Hepatocyte (in vitro differentiated cells): ENCODE measurements at places on chromosomes 2 and 18. TPM values are rescaled to one million over a fixed set of nuclear protein-coding genes. Genes with fewer than 3 reads are reported as not detected.

DNA sequence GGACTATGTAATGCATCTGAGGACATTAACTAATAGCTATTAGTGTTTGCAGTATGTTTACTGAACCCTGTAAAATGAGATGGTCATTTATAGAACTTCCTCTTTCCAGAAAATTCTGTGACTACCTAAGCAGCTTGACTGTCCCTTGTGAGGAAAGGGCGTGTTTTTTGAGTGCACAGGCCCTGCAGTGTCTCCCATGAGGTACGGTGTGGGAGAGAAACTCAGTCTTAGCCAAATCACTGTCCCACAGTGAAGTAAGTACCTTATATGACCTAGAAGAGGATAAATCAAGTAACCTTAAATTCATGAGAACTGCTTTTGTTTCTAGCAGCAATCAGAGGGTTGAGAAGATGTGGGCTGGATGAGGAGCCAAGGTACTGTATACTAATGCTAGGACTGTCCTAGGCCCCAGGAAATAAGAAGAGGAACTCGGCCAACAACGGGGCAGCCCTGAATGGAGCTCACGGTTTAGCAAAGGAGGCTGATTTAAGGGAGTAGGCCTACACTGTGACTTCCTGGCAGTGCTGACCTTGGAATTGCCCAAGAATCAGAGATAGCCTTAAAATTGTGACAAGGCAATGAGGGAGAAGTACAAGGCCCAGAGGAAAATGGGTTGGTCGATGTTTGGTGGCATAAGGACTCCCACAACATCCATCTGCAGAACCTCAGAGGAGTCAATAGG is 103.5 kb upstream of the CTAGE1 start:
- H3K4me1 ChIP-seq, result peaks cover 6% of the 10 kb centered on the region
- DNase-seq, result no peak
- no peak overlapping the region for H3K4me3 ChIP-seq
- no peaks in the 10 kb centered on the region for H3K36me3 ChIP-seq
- H3K27ac ChIP-seq, result no peak overlapping the region
- H3K27me3 ChIP-seq, result no peaks in the 10 kb centered on the region

DNA sequence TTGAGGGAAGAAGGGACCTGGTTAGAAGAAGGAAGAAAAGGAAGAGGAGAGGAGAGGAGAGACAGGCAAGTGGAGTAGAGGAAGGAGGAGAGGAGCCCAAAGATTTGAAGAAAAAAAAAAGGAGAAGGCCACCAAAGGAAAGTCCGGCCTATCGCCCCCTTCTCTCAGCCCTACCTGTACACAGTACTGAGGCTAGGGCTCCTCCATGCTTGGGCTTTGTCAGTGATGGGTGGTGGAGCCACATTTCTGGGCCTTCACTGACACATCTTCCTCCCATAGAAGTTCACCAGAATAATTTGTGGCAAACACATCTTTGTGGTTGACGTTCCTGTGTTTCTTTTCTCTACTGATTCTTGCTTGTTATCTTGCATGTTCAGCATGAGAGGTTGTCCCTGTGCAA is 125.4 kb downstream of the DTNA start:
- DNase-seq, result no peak
- no peaks in the 10 kb centered on the region for H3K4me1 ChIP-seq
- H3K36me3 ChIP-seq, result no peaks in the 10 kb centered on the region

DNA sequence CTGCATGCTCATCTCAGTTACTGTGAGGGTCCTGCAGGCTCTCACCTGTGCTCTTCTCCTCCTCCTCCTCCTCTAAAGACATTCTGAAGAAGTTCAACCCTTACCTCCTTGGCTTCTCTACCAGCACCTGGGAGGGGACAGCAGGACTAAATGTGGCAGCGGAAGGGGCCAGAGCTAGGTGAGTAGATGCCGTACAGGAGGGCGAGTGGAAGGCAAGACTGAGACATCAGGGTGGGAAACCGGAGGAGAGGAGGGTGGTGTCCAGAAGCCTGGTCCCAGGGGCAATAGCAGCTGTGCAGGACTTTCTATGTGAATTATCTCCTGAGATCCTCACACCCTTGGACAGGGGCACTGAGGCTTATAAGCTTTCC is 124.9 kb downstream of the PLB1 start:
- H3K4me1 ChIP-seq, result peaks cover 48% of the 10 kb centered on the region
- DNase-seq, result no peak
- H3K27ac ChIP-seq, result peak overlapping the region; percentile 96
- no peak overlapping the region for H3K4me3 ChIP-seq
- no peaks in the 10 kb centered on the region for H3K36me3 ChIP-seq

The LAMA3 gene
- 52.1 and 63.3 TPM in 2 replicates for total RNA-seq

The ANKRD23 gene
- total RNA-seq, result 1.8 and 2.0 TPM in 2 replicates
